ENCODE measurements at places on chromosomes 11 and 22.

DNA sequence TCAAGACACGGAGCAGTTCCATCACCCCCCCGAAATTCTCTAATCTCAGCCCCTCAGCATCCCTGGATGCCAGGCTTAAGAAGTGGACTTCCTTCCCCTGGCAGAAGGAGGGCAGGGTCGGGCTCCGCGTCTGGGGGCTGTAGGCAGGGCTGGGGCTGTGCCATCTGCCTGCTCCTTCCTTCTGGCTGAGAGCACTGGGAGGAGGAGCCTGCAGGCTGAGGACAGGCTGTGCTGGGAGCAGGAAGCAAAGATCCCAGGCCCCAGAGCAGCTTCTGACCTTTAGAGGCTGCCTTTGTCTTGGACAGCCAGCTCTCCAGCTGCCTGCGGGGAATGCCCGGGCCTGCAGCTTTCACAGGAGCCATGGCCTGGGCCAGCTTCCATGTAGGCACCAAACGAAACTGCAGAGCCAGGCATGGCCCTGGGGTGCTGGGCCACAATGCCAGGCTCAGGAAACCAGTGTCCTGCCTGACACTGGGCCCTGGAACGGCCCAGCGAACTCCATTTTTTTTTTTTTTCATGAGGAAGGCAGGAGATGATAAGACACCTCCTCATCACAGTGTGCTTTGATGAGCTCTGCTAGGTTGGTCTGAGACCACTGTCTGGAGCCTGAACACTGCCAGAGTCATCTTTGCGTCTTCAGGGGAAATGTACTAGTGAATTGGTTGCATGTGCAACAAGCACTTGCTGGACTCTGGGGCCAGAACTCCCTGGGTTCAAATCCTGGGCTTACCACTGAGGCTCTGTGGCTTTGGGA lies 67.9 kb downstream of the MCM5 start:
- DNase-seq = no peak

DNA sequence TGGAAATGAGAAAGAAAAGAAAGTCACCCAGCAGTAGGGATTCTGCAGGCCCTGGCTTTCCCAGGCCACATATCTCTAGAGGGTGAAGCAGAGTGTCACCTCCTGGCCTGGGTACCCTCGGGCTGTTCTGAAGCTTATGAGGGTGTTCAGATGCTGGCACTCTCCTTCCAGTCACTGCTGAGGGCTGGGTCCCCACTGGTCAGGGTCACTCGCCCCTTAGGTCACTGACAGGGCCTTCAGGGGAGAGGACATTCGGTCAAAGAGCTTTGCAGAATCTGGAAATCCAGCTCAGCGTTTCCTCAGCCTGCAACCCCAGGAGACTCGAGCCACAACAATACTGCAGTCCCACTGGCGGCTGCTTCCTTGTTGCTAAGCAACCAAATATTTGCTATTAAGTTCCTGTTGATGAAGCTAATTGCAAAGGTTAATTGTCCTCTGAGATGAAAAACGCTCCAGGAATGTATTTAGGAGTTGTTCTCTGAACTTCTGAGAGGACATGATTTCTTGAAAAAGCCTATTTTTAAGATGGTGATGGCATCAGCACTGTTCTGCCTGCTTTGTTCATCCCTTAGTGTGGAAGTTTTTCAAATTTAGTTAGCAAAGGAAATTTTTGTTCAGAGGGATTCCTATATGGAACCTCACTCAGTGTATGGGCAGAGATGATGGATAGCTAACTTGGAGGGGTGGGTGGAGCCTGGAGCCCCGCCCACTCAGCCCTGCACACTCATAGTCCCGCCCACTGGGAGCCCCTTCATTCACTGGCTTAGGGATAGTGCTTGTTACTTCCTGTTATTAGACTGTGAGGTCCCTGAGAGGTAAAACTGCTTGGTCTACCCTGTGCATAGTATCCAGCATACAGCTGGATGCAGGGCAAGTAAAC lies 109.2 kb downstream of the CSNK2A3 start:
- DNase-seq = peak; percentile 9

DNA sequence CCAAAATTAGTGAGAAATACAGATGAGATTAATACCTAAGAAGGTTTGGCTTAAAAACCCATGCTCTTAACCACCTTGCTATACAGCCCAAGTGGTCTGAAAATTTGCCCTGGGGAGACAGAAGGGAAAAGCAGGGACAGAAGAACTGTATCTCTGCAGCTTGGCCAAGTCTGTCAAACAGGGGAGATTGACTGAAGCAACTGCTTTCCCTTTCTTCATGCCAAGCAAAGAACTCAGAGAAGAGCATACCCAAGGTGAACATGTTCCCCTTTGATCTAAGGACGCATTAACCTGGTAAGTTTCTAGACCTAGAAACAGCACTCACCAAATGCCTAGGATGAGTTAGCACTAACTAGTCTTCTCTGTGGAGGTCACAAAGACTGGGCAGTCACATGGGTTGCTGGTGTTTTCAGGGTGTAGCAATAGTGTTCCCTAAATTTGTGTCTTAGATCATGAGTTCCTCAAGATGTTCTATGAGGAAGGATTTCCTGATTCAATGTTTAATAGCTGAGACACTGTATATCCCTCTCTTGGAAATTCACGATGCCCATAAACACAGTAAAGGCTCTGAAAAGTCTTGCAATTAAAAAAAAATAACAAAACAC lies 75.6 kb upstream of the GRAMD1B start:
- DNase-seq = no peak

GRCh38 chr11:18367431-18367830 lies 26.9 kb upstream of the LDHA start:
- no peak for DNase-seq

- DNase-seq = no peak
Measured at GRCh38 chr11:69471729-69472540, 9.5 kb upstream of the LINC01488 start.

GRCh38 chr11:85355921-85356320 lies 271.2 kb downstream of the DLG2 start:
- DNase-seq = no peak

GRCh38 chr11:120168960-120169681 lies 31.2 kb upstream of the TRIM29 start:
- peak; percentile 65 for DNase-seq

- no peak for DNase-seq
Measured at GRCh38 chr22:39995393-39996252, 869 bp downstream of the FAM83F start.

DNA sequence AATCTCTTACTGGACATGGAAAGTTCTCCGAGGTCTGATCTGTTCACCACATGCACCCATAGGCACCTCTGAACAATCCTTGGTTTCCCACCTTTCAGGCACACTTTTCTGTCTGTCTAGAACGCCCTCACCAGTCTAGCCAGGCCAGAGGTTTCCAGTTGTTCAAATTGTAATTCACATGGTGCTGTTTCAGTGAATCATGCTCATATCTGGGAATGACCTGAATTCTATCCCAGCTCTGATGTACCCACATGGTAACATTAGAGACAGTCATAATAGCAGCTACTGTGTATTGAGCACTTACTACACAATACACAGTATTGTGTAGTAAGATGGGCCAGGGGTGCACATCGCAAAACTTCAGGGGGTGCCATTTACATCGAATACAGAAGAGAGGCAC lies 138.2 kb downstream of the COMMD9 start:
- DNase-seq = no peak

- DNase-seq = no peak
Measured at GRCh38 chr22:25358421-25359170, 139.2 kb downstream of the CRYBB2 start.

GRCh38 chr11:118625976-118626375 lies 18.6 kb downstream of the PHLDB1 start:
- DNase-seq = no peak

- no peak for DNase-seq
Measured at GRCh38 chr22:50641696-50642607, 14.0 kb upstream of the ARSA start.

- DNase-seq = no peak
Measured at GRCh38 chr11:90428836-90429235, 206.0 kb upstream of the CHORDC1 start.

GRCh38 chr11:122322329-122322728 lies 206.3 kb upstream of the BLID start:
- no peak for DNase-seq

- no peak for DNase-seq
Measured at GRCh38 chr11:10762185-10762584, 11.1 kb downstream of the CTR9 start.

- DNase-seq = no peak
Measured at GRCh38 chr11:46291441-46292150, 14.1 kb downstream of the CREB3L1 start.

GRCh38 chr11:60912851-60913528 lies 968 bp upstream of the TMEM109 start:
- no peak for DNase-seq

- DNase-seq = no peak
Measured at GRCh38 chr11:115920092-115920461, 415.9 kb upstream of the CADM1 start.

- DNase-seq = no peak
Measured at GRCh38 chr11:75493626-75494025, 32.1 kb downstream of the GDPD5 start.

DNA sequence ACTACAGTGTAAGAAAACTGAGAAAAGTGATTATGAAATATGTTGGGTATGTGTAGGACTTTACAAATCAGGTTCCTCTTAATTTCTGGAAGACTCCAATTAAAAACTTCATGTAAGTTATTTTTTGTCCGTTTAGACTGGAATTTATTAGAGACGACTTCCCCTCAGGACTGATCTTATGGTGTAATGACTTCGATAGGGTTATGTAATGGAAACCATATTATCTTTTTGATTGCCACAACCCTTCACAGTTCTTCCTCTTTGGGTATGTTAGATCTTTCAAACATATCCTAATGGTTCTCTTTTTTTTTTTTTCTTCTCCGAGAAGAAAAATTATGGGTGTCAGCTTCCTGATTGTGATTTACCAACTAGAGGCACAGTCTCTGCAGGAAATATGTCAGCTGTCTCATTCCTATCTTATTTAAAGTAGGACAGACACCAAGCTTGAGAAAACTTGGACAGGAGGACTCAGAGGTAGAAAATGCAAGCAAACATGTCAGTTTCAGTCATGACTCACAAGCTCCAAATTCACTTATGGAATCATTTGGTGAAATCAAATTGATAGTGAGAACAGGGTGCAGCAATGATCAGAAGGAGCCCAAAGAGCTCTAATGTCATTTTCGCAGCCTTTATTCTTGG lies 11.1 kb upstream of the LDLRAD3 start:
- no peak for DNase-seq

GRCh38 chr22:19285831-19286230 lies 5.7 kb downstream of the CLTCL1 start:
- no peak for DNase-seq

- peak; percentile 5 for DNase-seq
Measured at GRCh38 chr11:134656861-134657540, 245.0 kb upstream of the B3GAT1 start.

Measured in CD8-positive, alpha-beta memory T cell (primary cell).